Fibroblast of the aortic adventitia (primary cell): ENCODE measurements at places on chromosomes 7 and 10. TPM values are rescaled to one million over a fixed set of nuclear protein-coding genes. Genes with fewer than 3 reads are reported as not detected.

DNA sequence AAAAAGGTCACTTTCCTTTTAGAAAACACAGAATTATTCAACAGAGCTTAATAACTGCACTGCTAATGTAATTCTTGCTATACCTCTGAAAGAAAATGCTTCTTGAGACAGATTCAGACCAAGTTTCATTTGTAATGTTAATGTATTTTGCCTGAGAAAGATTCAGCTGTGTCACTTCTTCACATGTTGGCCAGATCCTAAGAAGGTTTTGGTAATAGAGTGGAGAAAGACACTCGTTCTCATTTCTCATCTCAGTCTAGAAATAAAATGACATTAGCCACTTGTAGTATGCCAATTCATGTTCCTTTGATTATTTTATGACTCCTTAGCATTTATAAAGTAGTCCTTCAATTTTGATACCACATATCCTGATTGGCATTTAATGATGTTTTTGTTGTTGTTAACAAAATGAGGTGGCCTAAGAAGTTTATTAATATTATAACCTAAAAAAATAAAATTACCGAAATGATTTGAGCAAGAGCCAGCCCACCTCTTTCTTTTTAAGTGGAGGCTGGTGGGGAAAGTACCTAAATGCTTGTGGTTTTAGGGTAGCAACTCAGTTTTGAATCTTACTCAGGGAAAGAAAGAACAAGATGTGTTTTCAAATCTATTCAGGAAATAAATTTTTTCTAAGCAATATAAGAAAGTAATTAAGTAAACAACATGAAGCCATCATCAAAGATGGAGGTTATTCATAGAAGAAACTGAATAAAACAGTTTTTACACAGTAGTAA, 16.4 kb upstream of the ELAPOR2 start:
- DNase-seq: no peak

DNA sequence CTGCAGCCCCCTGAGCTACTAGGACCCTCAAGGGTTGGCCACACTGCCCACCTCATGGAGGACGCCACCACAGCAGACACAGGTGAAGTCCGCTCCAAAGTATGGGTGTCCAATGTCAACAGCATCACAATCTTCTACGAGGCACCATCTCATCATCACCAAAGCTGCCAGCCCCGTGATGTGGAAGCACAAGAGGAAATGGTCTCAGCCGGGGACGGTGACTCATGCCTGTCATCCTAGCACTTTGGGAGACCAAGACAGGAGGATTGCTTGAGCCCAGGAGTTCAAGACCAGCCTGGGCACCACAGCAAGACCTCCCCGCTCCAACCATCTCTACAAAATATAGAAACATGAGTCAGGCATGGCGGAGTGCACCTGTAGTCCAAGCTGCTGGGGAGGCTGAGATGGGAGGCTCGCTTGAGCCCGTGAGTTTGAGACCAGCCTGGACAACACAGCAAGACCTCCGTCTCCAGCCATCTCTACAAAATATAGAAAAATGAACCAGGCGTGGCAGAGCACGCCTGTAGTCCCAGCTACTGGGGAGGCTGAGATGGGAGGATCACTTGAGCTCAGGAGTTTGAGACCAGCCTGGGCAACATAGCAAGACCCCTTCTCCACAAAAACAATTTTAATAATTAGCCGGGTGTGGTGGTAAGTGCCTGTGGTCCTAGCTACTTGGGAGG, 48.8 kb upstream of the MYL10 start:
- DNase-seq: no peak

- DNase-seq: no peak
These were observed 80.1 kb downstream of the WDR37 start for GRCh38 chr10:1136268-1136667.

The AGAP6 gene
- 2.2 and 3.8 TPM in 2 replicates for total RNA-seq

GRCh38 chr7:52260046-52260665, 775.3 kb upstream of the POM121L12 start:
- DNase-seq: no peak

- DNase-seq: no peak
These were observed 6.0 kb downstream of the ATP6V1F start for GRCh38 chr7:128868624-128869137.

DNA sequence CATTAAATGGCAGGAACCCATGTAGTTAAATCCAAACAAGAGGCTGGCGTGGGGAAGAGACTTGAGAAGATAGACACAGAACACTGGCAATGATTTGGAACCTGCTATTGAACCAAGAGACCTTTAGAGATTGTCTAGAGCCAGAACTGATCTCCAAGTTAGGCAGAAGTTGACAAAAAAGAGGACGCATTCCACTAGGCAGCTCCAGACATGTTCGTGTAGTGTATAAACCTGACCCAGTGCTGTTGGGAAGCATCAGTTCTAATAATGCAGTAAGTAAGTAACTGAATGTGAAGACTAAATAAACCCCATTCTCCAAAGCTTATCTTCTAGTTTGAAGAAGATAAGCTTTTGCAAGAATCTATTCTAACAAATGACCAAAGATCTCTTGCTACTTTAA, 50.8 kb downstream of the AP3M1 start:
- no peak for DNase-seq

DNA sequence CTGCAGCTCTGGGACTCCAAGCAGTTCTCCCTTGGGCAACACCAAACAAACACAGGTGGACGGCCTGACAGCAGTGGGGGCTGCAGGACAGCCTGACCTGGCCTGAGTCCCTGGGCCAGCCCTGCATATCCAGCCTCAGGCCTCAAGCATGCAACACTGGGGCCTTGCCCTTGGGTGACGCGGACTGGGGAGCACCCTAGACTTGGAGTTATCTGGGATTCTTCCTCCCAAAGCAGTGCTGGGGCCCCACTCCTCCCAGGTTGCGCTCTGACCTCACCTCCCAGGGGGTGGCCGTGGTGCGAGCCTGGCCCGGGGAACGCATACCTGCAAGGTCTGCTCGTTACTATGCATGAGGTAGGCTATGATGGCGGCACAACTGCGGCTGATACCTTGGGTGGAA, 6.2 kb upstream of the TMEM120A start:
- no peak for DNase-seq
